ENCODE measurements at places on chromosomes 13 and 19. TPM values are rescaled to one million over a fixed set of nuclear protein-coding genes. Genes with fewer than 3 reads are reported as not detected.

The RNF113B gene
- not detected for total RNA-seq

DNA sequence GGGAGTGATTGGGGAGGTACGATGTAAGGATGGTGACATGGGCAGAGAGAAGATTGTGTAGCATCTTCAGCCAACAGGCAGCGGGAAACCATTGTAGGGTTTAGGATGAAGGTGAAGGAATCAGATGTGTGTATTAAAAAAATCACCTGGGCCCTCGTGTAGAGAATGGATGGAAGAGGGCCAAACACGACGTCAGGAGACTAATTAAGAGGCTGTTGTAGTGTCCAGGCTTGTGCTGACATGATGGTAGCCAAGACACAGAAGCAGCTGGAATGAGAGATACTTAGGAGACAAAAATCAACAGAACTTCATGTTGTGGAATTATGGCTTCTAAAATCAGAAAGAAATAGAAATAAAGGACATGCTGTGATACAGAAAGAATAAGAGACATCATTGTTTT lies 41.2 kb upstream of the ARGLU1 start:
- no peak for DNase-seq

- DNase-seq, result peak; percentile 82
Measured at GRCh38 chr19:1019980-1020867, 699 bp downstream of the TMEM259 start.

The NALCN gene
- total RNA-seq, result not detected

DNA sequence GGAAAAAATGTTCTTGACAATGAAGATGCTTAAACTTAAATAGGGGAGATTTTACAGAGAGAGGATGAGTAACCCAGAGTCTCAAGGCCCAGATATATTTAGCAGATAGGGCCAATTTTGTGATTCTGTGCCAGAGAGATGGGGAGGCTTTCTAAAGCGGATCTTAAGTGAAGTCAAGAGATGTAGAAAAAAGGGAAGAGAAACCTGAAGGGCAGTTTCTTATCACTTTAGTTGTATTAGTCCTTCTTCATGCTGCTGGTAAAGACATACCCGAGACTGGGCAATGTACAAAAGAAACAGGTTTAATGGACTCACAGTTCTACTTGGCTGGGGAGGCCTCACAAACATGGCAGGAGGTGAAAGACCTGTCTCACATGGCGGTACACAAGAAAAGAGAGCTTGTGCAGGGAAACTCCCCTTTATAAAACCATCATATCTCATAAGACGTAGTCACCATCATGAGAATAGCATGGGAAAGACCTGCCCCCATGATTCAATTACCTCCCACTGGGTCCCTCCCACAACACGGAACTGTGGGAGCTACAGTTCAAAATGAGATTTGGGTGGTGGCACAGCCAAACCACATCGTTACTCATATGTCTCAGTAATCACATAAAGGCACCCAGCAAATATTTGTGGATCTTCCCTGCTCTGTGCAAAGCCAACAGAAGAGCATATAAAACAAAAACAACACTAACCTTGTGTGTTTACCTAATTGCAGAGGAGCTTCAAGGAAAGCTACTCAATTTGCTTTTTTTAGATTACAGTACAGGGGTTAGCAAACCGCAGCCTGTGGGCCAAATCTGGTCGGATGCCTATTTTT lies 102.6 kb upstream of the MYCBP2 start:
- no peak for DNase-seq

DNA sequence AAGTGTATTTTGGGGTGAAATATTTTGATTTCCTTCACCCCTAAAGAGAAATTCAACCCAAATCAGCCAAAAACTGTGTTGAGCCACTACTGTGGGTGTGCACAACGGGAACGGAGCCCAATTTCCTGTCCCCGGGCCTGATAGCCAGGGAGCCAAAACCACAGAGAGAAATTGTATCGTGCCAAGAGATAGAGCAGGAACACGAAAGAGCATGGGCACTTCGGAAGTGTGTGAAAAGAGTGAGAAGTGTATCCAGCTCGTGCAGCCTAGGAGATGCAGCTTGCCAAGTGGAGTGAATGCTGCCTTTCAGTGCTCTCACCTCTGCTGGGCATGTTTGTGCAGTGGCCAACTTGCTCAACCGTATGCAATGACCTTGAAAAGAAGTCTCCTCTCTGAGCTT lies 19.4 kb upstream of the PLEKHF1 start:
- DNase-seq, result peak; percentile 66

DNA sequence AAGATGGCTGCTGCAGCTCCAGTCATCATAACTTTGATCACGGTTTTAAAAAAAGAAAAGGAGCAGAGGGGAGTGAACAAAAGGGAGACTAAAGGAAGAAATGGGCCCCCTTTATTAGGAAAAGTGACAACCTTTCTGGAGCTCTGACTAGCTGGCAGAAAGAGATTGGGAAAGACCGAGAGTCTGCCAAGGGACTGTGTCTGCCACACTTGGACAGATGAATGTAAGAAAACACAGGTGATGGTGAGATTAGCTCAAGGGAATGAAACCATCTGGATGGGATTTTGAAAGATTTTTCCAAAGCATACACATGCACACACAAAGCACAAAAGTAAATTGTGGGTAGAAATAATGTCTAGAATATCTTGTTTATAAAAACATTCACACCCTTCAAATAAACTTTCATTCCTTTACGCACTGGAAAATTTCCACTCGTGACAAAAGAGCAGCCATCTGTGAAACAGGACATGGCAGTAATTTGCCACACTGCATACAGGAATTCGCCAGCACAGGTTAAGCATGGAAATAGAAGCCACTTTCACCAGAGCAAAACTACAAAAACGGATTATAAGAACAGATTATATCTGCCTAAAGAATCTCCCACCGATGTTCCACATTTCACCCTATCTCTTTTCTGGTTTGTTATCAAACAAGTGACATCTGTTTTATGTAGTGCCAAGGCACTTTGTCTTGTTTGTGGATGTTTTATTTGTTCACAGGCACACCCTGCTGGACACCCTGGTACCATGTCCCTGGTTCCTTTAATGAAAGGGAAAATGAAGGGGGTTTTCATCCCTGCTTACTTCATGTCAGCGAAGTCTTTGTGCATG lies 819.5 kb downstream of the DIAPH3 start:
- DNase-seq, result no peak

The YJEFN3 gene
- total RNA-seq, result 14.6 TPM

GRCh38 chr13:97116754-97117153 lies 105.4 kb upstream of the MBNL2 start:
- DNase-seq, result no peak

The TPGS1 gene
- 13.5 TPM for total RNA-seq

Measured in activated CD4-positive, alpha-beta T cell treated with anti-CD3 and anti-CD28 coated beads, Interleukin-2, amount 10 ng/mL, durations not matched to agents 24 days and 14 days (primary cell).